ENCODE measurements at places on chromosomes 4 and X.

DNA sequence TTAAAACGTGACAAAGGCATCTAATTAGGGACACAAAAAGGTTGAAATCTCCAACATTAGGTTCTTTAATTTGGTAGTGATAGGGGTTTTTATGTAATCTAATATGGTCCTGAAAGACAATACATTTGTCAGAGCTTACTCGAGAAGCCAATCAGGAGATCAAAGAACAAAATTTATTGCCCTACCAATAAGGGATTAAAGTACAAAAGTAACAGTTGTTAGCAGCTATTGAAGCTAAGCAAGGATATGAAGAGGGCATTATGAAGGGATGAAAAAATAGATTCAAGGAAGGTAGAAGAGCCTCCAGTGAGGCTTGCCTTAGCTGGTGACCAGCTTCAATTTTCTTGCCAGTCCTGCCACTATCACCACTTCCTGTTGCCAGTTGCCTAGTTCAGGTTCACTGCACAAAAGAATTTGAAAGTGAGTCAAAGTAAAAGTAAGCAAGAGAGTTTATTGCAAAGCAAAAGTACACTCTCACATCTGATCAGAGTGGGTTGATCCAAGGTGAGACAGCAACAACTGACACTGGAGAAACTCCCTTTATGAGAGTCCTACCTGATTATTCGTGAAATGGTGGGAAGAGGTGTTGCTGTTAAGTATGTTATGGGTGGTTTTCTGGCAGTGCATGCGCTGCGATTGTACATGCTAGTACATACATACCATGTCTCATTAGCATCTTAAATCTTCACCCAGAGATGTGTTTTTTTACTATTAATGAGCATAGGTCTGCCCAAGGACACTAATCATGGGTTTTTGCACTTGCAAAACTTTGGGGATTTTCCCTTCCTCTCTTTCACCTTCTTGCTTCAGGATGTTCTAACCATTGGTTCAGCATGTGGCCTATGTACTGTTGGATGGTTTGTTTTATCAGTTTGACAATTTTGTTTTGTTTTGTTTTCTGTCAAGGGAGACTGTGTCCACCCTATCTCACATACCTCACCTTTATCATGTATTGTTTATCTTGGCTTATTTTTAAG is 263.2 kb upstream of the ITM2A start:
- no peak for DNase-seq

GRCh38 chr4:110085131-110085530 is 113.3 kb downstream of the ELOVL6 start:
- DNase-seq: no peak

DNA sequence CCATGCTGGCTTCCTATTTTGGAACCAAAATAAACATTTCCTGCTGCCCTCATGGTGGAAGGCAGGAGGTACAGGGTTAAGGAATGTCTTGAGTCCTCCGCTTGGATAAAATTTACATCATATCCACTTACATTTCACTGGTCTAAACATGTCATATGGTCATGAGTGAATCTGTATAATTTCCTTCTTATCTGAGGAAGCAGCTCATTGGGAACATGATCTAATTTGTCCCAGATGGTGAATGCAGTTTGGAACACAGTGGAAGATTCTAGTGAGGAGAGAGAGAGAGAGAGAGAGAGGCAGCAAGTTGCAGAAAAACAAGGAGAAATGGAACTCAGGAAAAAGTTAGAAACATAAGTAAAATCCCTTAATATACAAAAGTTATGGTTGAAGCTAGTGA is 46.8 kb downstream of the MXRA5 start:
- no peak for DNase-seq

- DNase-seq: no peak
Measured at GRCh38 chr4:47882228-47882627, 32.2 kb downstream of the NFXL1 start.

DNA sequence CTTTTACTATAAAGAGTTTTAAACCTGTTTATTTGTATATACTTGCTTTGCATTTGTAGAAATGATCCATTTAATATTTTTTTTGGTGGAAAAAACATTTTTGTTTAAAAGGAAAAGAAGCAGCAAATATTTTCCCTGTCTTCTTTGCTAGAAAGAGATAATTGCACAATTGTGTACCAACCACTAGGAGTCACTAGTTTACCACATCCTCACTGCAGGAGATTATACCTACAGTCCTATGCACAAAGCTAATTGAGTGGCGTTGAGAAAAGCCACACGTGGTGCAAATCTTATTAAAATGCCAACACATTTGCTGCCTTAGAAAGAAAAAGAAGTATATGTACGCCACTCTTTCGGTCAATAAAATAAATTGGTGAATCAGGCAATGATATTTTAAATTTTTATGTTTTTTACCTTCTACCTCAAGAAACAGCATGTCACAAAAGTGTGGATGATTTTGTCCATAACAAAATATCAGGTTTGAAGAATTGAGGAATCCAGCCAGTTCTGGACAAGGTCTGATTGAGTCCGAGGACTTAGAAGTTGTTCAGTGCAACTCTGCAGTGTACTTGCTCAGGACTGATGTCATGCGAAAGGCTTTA is 102.9 kb downstream of the GRXCR1 start:
- DNase-seq: no peak

GRCh38 chr4:110543577-110543976 is 67.6 kb downstream of the ENPEP start:
- DNase-seq: no peak

Data from activated naive CD4-positive, alpha-beta T cell treated with Interleukin-2 at 50 U/mL for 16 hours (primary cell).